ENCODE measurements at places on chromosomes 13 and 19. TPM values are rescaled to one million over a fixed set of nuclear protein-coding genes. Genes with fewer than 3 reads are reported as not detected.
A peak's percentile ranks its signal among the peaks of the same experiment; 100 is the strongest.

The ADGRE1 gene
- total RNA-seq = 45.4 TPM

The RFPL4AL1 gene
- total RNA-seq = not detected

The GZMM gene
- 16.9 TPM for total RNA-seq

The PCDH9 gene
- total RNA-seq = 4.3 TPM

The FRY gene
- 26.1 TPM for total RNA-seq

The TBXA2R gene
- 16.1 TPM for total RNA-seq

GRCh38 chr19:6274756-6275155 lies 5.0 kb downstream of the MLLT1 start:
- DNase-seq = no peak

- no peak for DNase-seq
Observed at GRCh38 chr13:41579168-41579567, 121.8 kb downstream of the RGCC start.

DNA sequence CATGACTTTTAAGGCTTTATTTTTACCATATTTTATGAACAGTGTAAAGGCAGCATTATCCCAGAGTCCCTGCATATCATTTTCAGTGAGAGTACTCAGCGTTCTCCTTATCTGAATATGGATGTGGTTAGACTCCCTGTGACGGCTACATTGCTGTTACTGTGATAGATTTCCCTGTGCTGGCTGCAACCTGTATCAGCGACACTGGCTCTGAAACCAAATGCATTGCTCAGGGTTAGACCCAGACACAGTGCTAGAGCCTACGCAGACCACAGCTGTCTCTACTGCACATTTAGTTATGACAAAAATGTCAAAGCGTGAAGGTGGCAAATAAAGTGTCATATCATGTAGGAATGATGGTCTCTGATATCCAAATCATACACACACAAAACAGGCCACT lies 138.0 kb downstream of the ENOX1 start:
- DNase-seq = no peak

DNA sequence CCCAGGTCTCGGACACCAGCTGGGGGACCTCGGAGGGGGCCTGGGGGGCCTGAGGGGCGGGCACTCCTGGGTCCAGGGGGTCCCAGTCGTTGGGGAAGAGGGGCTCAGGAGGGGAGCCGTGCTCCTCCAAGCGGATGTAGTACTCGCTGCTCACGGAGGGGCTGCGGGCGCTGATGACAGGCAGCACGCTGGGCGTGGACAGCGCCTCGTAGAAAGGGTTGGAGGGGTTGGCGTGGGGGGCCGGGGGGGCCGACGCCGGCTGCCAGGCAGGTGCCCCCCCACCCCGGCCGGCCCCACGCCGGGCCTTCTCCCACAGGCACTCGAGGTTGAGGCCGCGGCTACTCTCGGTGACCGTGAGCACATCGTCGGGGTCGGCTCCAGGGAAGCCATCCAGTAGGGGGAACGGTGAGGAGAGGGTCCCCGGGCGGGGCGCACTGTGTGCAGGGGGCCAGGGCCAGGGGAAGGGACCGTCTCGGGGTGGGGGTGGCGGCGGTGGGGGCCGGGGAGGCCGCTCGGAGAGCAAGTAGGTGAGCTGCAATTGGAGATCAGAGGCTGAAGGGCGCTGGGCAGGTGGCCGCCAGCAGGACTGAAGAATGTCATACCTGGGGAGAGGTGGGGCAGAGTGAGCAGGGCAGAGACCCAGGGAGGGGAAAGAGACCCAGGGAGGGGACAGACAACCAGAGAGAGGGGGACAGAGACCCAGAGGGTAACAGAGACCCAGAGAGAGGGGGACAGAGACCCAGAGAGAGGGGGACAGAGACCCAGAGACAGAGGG lies 12.1 kb downstream of the LMTK3 start:
- DNase-seq = no peak

GRCh38 chr13:57345526-57345925 lies 178.5 kb downstream of the PRR20E start:
- DNase-seq = no peak

DNA sequence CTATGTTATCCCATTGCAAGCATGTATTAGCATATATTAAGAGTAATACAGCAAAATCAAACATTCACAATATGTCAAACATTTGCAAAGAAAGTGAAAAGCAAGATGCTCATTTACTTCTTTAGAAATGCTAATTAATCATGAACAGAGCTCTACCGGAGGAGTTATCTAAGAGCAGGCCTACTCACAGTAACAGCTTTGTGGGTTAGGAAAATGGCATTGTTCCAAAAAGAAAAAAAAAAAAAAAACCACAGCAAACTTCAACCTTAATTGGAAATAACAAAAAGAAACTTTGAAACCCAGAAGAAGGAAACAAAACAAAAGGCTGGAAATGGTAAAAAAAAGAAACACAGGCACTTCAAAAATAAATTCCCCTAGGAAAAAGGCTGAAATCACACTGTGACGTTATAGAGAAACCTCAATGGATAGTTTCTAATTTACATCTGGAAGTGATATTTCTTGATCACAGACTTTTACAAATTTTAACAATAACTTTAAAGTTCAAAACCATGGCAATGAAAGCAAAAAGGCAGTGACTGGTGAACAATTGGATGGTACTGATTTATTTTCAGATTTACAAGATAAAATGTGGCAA lies 1236.8 kb upstream of the SPRY2 start:
- DNase-seq = no peak

DNA sequence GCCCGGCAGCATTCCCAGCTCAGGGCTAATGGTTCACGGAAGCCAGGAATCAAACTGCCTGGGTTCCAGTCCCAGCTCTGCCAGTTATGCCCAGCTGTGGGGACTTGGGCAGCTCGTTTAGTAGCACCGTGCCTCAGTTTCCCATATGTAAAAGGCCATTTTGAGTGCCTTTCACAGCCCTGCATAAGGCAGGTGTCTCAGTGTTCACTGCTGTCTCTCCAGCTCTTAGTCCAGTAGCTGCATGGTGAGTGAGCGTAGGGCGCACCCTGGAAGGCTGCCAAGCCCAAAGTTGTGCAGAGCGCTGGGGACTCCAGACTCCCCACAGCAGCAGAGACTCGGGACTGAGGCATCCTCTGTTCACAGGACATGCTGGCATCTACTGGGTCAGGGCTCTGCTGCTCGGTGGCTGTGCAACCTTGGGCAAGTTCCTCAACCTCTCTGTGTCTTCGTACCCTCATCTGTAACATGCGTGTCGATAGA lies 5.5 kb downstream of the RPL28 start:
- no peak for DNase-seq

DNA sequence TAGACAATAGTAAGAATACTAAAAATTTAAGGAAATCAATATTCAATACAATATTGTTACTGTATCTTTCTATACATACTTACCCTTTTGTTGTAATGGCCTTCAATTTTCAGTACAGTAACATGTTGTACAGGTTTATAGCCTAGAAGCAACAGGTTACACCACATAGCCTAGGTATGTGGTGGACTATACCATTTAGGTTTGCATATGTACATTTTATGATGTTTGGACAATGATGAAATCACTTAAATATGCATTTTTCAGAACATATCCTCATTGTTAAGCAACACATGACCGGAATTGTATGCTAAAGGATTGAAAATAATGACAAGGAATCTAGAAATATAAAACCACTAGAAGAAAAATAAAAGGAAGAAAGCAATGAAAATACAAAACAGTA lies 611.4 kb downstream of the DACH1 start:
- no peak for DNase-seq

DNA sequence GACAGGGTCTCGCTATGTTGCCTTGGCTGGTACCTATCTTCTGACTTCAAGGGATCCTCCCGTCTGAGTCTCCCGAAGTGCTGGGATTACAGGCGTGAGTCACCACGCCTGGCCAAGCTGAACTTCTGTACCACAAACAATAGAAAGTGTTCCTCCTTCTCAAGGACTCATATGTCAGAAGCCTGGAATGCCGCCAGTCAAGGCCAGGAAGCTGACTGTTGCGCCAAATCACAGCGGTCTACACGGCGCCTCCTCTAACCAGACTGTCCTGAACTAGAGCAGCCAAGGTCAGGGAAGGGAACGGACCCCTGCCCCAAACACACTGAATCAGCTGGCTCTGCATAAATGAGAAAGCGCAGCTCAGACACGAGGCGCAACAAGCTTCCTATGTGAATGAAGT lies 14.6 kb downstream of the RAB20 start:
- DNase-seq = peak; percentile 84

DNA sequence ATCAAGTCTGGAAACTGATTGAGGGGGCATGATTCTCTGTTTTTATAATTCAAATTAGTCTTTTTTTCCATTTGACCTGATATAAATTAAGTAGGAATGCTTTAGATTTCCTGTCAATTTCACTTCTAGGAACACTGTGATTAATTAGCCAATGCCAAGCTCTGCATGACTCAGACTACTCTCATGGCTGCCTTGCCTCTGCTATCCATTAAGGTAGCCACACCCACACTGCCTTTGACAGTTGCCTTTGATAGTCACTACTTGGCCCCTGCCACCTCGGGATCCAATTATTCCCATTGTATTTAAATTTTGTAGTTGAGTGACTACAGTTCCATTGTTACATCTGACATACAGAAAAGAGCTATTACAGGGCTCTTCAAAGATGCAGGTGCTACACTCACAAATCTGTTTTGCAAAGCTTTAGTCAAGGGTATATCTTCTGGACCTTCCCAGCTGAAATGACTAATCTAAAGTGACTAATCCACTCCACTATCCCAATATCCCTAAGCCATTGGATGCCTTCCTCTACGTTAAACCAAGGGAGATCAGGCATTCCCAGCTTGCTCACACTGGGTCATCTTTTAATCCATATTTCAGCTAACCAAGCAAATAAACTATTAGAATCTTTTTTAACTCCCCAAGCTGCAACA lies 1193.1 kb upstream of the MIR17HG start:
- DNase-seq = no peak

GRCh38 chr13:27680465-27680864 lies 58.8 kb downstream of the POLR1D start:
- DNase-seq = no peak

DNA sequence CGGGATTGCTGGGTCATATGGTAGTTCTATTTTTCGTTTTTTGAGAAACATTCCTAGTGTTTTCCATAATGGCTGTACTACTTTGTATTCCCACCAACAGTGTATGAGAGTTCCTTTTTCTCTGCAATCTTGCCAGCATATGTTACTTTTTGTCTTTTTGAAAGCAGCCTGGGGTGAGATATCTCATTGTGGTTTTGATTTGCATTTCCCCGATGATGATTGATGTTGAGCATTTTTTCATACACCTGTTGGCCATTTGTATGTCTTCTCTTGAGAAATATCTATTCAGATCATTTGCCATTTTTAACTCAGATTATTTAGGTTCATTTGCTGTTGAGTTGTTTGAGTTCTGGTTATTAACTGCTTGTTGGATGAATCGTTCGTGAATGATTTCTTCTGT lies 18.5 kb upstream of the ATP12A start:
- DNase-seq = no peak

DNA sequence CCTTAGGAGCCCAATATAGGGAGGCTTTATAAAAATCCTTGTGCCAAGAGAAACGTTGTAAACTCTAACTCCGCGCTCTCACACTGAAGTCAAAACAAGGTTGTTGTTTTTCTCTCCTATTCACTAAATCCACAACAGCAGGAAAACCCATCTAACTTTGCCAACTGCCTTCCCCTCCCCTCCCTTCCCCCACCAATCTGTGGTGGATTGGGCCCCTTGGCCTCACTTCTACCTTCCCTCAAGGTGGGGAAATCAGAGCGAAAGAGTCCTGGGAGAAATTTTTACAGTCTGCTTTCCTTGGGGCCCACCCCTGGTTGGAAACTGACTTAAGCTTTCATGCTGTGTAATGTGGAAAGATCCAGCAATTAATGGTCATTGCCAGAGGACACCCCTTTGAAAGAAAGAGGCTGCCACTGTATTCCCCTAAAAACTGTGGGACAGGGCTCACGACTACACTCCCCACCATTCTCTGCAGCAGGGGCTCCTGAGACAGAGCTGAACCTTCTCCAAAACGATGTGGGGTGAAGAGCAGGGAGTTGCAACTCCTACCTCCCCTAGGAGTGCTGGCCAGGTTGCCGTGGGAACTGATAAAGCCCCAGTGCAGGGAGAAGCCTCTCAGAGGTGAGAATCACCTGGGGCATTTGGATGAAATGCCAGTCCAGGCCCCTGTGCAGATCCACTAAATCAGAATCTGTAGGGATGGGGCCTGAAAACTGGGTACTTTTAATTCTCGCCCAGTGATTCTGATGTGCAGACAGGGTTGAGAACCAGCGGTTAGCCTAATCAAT lies 1.1 kb downstream of the DHRS12 start:
- no peak for DNase-seq

- DNase-seq = no peak
Observed at GRCh38 chr19:1360818-1361461, 22.8 kb upstream of the NDUFS7 start.

DNA sequence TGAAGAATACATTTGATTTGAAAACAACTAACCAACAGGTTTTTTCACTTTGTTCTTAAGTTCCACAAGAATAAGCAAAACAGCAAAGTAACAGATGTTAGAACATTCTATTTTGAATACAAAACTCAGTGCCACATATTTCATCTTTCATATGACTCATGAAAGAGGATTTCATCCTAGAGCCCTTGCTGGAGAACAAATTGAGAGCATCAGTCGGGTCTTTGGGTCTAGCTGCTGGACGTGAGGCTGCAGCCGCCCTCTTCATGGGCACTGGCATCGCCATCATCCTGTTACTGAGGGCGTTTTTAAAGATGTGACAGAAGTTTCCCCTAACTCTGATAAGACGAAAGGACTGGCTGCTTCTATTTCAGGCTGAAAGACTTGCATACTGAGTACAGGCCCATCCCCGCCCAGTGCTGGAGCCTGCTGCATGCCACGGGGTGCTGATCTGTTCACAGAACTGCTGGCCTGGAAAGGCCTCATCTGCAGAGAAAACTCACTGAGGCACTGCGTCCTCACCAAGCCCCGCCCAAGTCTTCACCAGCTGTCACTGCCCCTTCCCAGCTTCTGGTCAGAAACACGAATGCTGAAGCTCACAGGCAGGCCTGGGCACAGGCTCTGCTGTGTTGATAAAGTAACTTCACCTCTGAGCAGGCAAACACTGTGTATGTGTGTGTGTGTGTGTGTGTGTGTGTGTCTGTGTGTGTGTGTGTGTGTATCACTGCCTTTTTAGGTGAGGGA lies 101.4 kb downstream of the TUBGCP3 start:
- no peak for DNase-seq

DNA sequence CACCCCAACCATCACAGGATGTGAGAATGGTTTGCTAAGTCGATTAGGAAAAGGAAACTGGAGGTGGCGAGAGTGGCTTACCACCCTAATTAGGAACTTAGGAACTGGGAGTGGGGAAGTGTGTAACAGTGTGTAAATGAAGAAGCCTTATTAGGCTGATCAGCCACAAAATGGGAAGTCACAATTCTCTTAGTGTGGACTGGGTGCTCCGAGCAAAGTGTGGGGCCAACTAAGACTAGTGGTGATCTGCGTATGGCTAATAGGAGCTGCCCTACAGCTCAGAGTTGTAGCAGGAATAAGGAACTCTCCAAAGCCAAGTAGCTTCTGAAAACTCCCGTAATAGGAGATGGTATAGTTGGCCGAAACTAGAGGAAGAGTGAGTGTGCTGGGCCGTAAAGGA lies 7.6 kb downstream of the SIGLEC11 start:
- no peak for DNase-seq

GRCh38 chr19:33192010-33192409 lies 2.1 kb upstream of the LRP3 start:
- peak; percentile 38 for DNase-seq

- DNase-seq = peak; percentile 51
Observed at GRCh38 chr19:33863436-33863835, 66.8 kb downstream of the KCTD15 start.

All from spleen (tissue), 13 donors.